Activated naive CD4-positive, alpha-beta T cell (primary cell): ENCODE measurements at places on chromosomes 2 and 18.

DNA sequence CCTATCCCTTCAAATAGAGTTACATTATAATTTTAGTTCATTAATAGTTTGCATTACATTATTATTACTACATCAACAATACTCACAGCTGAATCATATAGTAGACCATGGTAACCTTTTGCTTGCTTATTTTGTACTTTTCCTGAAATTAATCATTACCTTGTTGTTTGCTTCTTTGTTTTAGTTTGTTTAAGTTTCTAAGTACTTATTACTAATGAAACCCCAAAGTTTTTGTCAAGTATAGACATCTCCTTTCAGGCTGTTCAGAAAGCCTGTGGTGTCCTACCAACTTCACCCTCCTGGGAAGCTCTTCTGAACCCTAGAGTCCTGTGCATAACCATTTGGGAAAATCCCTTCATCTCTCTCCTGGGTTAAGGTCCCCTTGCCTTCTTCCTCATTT lies 43.5 kb upstream of the LAPTM4A start:
- no peak for DNase-seq

DNA sequence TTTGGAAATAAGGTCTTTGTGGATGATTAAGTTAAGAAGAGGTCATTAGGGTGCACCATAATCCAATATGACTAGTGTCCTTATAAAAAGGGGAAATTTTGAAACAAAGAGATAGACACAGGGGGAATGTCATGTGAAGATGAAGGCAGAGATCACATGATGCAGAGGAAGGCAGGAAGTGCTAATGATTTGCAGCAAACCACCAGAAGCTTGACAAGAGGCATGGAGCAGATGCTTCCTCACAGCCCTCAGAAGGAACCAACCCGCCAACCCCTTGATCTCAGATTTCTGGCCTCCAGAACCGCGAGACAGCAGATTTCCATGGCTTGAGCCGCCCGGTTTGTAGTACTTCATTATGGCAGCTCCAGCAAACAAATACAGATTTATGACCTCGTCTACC lies 17.4 kb upstream of the SMARCAL1 start:
- DNase-seq, result no peak

- no peak for DNase-seq
These were observed 1.3 kb downstream of the CIAO1 start for GRCh38 chr2:96267159-96267971.

DNA sequence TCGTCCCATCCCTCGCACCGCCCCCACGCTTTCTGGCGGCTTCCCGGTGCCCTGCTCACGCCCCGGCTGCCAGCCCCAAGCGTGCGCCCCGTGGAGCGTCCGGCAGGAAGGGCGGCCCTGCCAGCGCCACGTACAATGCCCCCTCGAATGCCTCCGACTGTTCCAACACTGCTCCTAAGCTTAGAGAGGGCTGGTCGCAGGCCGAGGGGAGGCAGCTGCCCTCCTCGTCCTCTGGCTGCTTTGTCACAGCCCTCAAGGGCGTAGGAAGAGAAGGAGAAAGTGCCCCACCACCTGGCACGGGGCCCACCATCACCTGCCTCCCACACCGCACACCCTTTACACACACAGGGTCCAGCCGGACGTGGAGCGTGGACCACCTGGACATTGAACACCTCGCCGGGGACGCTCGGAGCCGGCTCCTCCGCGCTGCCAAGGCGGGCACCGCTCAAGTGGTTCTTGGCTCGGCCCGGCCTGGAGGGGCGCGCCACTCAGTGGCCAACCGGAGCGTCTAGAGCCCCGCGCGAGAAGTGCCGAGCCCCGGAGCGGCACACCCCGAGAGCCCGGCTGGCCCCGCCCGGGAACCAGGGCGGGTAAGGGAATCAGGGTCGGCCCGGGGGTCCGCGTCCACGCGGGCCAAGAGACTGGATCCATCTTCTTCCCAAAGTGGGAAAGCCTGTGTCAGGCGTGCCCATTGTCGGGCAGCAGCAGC lies 830 bp downstream of the DNER start:
- DNase-seq, result no peak

GRCh38 chr2:178008636-178009289 lies 63.8 kb downstream of the PDE11A start:
- DNase-seq, result no peak

GRCh38 chr2:108377815-108378630 lies at the start of gene SULT1C4:
Gene SULT1C4 (plus strand): TSS chr2:108377954. CDS start chr2:108378338, 384 bp downstream.
- no peak for DNase-seq

- DNase-seq, result no peak
These were observed 6.3 kb downstream of the MSGN1 start for GRCh38 chr2:17822445-17823117.

DNA sequence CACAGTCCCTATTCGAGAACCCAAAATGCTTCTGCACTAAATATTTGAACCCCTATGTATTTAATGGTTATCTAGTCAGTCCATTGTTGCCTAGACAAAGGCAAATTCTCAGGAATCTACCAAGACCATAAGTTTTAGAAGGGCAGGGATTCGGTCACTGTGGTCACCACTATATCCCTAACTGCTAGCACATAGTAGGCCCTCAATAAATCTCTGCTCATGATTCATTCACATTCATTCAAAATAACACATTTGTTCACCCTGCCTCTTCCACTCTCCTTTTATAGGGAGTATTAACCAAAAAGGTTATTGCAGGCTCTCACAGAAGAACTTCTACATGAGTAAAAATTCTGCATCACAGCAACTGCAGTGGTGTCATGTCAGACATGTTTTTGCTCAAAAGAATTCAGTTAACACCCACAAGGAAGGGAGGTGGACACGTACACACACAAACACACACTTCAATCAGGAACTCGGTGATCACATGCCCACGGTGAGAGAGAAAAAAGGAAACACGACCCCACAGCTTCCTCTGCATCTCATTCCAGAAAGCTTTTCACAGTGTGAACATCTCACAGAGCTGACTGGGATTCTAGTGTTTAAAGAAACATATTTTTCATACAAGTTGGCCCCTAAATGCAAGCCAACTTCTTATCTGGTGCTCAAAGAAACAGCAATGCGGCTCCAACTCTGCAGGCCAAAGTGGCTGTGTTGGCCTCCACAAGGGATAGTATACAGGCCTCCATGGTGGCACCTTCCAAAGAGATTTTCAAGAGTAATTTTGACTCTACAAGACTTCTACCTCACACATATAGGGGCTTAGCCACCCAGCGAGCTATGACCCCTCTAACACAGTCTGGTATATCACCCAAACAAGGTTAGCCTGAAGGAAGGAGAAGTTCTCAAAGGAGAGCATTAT lies 98.0 kb downstream of the ANKRD44 start:
- no peak for DNase-seq

DNA sequence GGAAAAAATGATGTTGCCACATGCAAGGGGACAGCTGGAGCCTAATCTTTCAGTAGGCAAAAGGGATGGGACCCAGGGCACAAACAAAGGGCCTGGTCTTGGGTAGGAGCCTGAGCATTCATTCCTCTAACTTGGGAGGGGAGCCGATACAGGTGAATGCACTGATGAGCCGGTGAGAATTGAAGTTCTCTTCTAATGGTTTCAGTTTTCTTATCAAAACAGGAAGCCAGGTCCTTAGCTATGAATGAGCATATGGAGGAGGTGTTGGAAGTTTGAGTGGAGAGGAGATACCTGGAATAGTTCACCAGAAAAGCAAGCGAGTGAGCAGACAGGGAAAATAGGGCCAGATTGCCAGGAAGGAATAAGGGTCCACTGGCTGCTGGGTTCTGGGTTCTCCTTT lies 10.1 kb downstream of the DPP4 start:
- DNase-seq, result no peak

- DNase-seq, result no peak
These were observed 499.5 kb upstream of the MYT1L start for GRCh38 chr2:2830576-2830975.

DNA sequence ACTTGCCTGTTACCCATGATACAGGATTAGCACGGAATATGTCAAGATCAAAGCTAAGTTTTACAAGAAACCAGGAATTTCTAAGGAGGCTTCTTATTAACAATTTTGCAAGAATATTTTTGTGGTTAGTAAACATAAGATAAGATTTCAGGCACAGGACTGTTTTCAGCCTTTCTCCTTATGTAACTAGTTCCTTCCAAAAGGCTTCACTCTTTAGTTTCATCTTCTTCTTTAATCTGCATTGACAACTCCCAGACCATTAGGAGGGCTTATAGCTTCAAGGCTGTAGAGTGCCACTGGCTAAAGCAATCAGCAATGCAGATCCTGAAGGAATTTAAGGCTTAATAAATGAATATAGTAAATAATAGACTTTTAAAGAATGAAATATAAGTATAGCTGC lies 29.3 kb downstream of the SLC14A1 start:
- no peak for DNase-seq

DNA sequence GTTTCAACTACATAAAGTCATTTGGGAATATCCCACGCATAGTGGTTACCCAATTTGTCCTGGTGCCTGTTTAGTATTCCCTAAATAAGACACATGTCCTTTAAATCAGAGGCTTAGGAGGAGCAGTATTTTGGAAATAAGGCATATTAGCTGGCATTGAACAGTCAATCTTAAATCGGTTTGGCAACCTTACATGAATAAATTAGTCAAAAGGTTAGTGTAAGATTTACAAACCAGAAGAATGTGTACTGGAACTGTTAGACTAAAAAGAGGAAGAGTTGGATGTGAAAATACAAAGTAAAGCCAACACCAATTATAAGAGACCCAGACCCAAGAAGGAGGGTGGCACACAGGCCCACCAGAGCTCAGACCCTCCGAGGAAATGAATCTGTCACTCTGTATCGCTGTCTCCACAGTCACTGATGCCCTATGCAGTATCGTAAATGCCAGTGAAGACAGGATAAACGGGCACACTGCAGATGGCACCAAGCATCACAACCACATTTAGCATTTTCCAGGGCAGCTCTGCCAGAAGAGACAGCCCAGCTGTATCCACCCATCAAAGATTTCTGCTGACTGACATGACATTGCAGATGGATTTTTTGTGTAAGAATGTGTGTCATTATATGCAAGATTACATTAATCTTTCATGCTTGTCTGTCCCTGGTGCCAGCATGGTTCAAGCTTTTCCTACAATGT lies 90.4 kb downstream of the CERKL start:
- no peak for DNase-seq

GRCh38 chr2:229205704-229206103 lies 65.4 kb downstream of the PID1 start:
- DNase-seq, result no peak

DNA sequence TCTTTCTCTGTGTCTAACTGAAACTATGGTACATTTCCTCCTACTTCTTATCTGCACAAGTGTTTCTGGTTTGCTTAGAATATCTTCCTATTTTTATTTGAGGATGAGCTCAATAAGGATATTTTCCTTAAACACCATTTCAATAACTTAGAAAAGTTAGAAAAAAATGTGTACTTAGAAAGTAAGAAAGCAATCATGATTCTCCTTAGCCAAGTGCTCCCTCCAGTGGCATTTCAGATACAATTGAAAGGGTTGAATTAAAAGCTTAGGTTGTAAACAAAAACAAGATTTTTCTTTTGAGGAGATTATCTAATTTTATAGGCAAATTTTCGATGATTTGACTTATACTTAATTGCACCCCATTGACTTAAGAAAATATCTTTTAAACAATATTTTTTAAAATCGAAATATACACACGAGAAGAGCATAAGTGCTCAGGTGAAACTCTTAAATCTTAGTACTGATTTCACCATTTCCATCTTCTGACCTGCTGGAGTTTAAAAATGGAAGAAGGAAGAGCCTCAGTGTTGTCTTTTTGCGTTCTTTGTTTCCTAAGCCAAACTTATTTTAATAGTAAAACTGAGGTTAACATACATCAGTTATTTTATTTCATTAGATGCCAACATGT lies 26.9 kb downstream of the C18orf63 start:
- no peak for DNase-seq

DNA sequence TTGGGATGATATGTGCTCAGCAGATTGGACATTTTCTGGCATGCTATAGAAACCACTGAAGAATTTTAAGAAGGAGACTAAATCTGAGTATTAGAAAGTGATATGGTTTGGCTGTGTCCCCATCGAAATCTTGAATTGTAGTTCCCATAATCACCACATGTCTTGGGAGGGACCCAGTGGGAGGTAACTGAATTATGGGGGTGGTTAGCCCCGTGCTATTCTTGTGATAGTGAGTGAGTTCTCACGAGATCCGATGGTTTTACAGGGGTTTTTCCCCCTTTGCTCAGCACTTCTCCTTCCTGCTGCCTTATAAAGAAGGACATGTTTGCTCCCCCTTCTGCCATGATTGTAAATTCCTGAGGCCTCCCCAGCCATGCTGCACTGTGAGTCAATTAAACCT lies 535.9 kb upstream of the VRK2 start:
- DNase-seq, result no peak

DNA sequence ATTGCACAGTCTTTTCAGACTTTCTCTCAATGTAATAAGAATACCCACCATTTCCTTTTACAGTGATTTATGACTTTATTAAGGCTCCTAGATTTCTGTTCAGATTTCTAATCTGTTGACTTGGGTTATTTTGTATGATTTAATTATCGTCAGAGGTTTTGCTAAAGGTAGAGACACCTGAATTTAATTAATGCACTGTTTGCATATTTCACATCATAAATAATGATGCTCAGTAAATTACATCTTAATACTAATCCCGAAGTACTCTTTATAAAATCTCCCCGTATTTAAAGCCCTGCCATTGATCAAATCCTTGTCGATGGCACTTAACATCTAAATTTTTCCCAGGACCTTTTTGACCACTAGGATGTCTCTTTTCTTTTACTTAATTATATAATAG lies 399.9 kb downstream of the MEIS1 start:
- no peak for DNase-seq

GRCh38 chr2:28979576-28980366 lies 1.3 kb upstream of the TOGARAM2 start:
- no peak for DNase-seq

GRCh38 chr2:8584174-8585066 lies 97.4 kb upstream of the ID2 start:
- DNase-seq, result no peak

DNA sequence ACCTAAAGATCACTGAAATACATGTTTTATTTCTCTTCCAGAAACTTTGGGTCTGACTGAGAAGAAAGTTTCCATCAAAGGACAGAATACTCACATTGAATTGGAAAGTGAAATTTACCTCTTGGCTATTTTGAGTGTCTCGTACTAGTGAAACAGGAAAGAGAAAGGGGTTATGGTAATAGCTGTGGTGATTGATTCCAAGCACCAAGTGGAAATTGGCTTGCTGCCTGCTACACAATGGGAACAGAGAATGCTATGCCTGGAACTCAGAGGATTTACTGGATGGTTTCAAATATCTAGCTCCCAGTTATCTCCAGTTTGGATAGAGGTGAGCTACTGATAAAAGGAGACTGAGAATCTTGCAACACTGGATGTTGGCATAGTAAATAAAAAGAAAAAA lies 492.8 kb upstream of the FSIP2 start:
- no peak for DNase-seq
